Activated CD4-positive, alpha-beta memory T cell treated with anti-CD3 and anti-CD28 coated beads for 36 hours (primary cell): ENCODE measurements at places on chromosomes 5 and 9. TPM values are rescaled to one million over a fixed set of nuclear protein-coding genes. Genes with fewer than 3 reads are reported as not detected.

The GABRA1 gene
- not detected for total RNA-seq

The PHAX gene
- total RNA-seq, result 43.2 TPM

The STPG3 gene
- not detected for total RNA-seq

The PKD2L2 gene
- not detected for total RNA-seq
